ENCODE measurements at places on chromosomes 1 and 21.

- no peak for DNase-seq
Observed at GRCh38 chr21:35426469-35426868, 377.4 kb upstream of the RUNX1 start.

- DNase-seq = no peak
Observed at GRCh38 chr1:234781241-234782065, 171.5 kb upstream of the IRF2BP2 start.

DNA sequence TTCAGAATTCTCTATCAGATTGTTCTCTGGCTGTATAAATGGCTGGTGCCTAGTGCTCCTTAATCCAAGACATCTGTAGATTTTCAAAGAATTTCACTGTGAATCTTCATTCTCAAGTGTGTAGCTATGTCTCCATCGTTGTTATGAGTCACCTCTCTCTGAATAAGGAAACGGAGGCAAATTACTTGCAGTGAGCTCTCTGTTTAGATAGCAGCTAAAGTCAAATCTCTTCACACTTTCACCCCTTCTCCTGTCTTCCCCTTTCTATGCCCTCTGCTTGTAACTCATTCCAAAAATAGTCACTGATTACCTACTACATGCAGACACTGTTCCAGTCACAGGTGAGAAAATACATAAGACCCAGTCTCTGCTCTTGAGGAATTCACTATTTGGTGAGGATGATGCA is 39.7 kb downstream of the CHML start:
- no peak for DNase-seq

- DNase-seq = no peak
Observed at GRCh38 chr1:195434566-195435203, 1173.6 kb downstream of the KCNT2 start.

DNA sequence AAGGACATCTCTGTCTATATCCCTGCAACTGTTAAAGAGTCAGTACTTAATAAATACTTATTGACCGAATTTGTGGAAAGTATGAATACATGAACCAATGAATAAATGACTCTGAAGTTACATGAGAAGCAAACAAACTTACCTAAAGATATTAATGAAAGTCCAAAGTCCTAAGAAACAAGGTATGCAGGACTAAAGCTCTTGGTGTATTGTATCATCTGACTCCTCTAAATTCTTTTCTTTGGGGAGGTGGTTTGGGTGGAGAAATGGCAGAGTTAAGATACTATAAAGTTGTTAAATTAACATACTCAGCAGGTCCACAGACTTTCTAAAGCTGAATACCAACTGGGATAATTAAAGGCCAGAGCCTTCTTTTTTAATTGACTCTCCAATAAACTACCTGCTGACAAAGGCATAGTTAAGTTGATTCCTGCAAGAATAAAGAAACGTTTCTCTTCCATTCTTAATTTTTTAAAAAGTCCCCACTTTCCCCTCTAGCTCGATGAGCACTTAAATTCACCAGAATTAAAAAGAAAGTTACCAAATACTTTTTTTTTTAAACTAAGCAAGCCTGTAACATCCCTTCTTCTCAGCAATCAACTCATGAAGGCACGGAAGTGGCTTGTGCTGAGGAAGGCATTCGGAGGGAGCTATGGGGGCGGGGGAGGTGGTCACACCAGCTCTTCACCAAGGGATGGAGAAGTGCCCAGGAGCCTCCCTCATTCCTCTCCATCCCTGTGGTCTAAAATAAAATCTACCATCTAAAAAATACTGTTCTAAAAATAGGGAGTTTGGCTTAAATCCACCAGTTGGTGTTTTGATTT is 61.1 kb downstream of the GADD45A start:
- no peak for DNase-seq
